ENCODE measurements at places on chromosomes 13 and 19.

GRCh38 chr13:59343993-59344822 lies 819.5 kb downstream of the DIAPH3 start:
- DNase-seq = no peak

GRCh38 chr19:43667876-43668405 lies 2.0 kb downstream of the PLAUR start:
- DNase-seq = peak; percentile 72

DNA sequence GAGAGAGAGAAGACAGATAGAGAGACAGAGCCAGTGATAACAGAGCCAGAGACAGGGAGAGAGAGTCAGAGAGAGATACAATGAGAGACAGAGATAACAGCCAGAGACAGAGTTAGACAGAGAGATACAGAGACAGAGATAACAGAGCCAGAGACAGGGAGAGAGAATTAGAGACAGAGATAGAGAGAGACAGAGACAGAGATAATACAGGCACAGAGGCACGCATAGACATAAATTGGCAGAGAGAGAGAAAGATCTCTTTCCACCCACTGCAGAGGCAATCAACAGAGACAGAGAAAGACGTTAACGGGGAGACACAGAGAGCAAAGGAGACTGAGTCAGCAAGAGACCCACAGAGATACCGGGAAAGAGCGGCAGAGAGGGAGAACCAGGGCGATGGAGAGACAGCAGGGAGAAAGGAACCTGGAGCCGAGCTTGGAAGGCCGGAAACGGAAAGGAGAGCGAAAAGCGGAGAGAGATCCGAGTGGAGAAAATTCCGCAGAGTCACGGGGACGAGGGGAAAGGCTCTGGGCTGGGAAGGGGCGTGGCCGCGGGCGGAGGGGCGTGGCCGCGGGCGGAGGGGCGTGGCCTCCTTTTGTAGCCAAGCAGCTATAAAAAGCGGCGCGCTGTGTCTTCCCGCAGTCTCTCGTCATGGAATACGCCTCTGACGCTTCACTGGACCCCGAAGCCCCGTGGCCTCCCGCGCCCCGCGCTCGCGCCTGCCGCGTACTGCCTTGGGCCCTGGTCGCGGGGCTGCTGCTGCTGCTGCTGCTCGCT lies at the start of gene TNFSF9:
Gene TNFSF9 (plus strand): TSS at position 641 of the 777 bp plus-strand sequence. CDS start 11 bp downstream, at position 652.
- DNase-seq = peak; percentile 89

DNA sequence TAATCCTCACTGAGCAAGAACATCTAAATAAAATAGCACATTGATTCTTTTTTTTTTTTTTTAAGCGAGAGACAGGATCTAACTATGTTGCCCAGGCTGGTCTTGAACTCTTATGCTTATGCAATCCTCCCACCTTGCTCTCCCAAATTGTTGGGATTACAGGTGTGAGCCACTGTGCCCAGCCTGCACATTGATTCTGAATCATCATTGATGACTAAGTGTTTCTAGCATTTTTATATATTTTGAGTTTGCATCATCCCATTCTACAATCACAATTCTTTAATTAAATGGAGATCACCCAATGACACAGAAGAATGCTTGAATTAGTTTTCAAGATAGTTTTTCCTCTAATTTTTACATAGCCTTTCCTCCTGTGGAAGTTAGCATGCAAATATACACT lies 354.1 kb downstream of the KLF5 start:
- DNase-seq = no peak

GRCh38 chr13:38872693-38873092 lies 117.9 kb downstream of the STOML3 start:
- DNase-seq = peak; percentile 13

DNA sequence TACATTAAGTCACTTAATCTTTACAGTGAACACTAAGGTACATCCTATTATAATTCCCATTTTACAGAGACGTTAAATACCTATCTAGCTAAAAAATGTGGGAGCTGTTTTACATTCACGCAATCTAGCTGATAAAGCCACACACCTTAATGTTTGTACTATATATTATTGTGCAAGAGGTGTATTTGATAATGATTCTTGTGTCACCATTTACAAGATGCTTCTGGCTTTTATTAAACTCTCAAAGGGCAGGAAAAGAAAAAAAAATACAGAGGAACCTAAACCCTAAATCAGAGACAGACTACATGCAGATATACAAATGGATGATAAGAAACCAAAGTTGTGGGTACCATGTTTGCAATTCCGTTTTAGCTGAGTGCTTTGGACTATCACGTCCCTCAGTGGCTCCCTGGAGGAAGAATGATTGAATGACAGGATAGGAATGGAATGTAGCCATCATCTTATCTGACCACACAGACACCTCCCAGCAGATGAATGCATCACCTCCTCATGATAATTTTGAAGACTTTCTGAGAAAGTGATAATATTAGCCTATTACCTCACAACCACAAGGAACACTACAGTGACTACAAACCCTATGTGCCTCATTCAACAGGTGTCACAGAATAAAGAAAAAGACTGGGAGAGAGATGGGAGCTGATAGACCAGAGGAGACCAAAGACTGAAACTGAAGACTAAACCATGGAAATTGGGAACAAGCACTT lies 230.5 kb upstream of the SERP2 start:
- no peak for DNase-seq

DNA sequence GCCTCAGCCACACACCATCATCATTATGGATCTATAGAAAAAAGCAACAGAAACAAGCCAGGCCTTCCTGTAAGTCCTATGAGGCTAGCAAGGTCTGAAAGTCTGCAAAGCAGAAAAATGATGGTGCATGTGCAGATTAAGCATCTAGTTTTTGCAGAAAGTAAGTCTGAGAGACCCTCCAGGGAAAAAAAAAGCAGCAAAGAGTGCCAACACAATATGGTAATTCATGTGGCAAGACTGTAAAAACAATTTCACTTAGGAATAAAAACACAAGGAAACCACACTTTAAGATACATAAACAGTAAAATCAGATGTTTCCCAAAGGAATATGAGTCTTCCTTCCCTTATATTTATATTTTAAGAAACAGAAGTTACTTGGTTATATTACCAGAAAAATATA lies 112.3 kb upstream of the FBXL3 start:
- no peak for DNase-seq

- no peak for DNase-seq
Measured at GRCh38 chr19:2503521-2504109, 27.7 kb downstream of the GADD45B start.

GRCh38 chr19:2819540-2820111 lies at the start of gene ZNF554:
Gene ZNF554 (plus strand): TSS chr19:2819868. CDS start chr19:2820072, 204 bp downstream.
- peak; percentile 90 for DNase-seq

DNA sequence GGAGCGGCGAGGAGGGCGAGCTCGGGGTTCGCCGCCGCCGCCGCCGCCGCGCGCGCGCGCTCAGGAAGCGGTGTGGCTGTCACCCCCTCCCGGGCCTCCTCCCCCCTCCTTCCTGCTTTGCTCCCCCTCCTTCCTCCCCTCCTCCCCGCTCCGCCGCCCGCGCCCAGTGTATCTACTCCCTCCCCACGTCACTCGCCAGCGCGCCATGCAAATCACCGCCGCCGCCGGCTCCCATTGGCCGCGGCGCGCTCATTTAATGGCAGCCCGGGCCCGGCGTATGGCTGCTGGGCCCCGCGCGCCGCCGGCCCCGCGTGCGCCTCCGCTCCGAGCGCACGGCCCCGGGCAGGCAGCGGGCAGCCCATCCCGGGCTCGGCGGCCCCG lies 335 bp upstream of the SOX1 start:
- no peak for DNase-seq

- DNase-seq = peak; percentile 27
Measured at GRCh38 chr19:48654299-48655059, 8.5 kb upstream of the CA11 start.

DNA sequence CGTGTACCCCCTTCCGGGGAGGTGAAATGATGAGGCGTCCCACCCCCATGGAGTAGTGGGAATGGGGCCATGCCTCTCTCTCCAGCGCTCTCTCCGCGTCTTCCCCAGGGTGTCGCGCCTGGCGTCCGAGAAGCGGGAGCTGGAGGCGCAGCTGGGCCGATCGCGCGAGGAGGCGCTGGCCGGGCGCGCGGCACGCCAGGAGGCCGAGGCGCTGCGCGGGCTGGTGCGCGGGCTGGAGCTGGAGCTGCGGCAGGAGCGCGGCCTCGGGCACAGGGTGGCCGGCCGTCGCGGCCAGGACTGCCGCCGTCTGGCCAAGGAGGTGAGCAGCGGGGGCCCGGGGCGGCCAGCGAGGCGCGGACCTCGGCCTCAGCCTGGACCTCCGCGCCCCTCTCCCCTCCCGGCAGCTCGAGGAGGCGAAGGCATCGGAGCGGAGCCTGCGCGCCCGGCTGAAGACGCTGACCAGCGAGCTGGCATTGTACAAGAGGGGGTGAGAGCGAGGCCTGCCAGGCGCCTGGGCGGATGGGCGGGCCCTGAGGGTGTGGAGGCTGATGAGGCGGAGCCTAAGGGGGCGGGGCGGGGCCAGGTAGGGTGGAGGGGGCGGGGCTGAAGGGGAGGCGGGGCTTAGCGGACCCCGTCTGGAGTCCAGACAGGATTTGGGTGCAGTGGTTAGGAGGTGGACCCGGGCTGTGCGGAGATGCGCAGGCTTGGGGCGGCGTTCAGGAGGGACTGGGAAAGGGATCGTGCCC lies 7.7 kb downstream of the PGLYRP1 start:
- peak; percentile 77 for DNase-seq

GRCh38 chr13:37695200-37695599 lies 96.6 kb upstream of the POSTN start:
- no peak for DNase-seq

- DNase-seq = no peak
Measured at GRCh38 chr13:89393758-89394304, 1722.7 kb downstream of the SLITRK5 start.

- DNase-seq = no peak
Measured at GRCh38 chr19:38149661-38150061, 74.4 kb downstream of the DPF1 start.

GRCh38 chr19:1923319-1923718 lies 17.7 kb upstream of the CSNK1G2 start:
- DNase-seq = no peak

DNA sequence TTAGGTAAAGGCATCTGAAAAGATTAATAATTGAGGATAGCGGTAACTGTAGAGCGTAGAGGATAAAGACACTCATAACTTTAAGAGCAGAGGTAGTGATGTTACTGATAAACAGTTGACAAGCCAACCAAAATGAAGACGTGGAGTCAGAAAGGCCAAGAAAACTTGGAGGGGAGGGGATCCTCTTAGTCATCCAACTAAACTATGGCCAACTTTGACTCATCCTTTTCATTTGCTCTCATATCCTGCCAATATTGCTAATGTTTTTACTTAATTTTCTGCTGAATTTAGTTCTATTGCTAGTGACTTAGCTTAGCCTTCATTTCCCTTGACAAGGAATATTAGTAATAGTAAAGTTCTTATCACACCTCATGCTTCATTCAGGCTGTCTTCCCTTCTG lies 13.4 kb downstream of the ITGBL1 start:
- DNase-seq = no peak

DNA sequence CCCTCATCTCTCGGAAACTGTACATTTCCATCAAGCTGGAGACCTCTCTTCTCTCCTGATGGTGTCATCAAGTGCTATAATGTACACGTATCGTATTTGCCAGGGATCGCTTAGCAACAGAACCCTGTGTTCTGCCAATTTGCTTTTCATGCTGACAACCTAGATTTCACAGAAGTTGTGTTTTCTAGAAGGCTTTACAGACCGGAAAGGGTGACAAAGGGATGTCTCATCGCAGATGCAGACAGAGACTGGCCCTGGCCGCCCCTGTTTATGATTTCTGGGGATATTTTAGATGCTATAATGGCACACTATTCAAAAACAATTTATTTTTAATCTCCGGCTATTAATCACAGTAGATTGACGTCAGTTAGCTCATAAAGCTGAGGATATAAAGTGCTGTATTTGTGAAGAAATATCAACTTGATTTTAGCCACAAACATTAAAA lies 291.4 kb downstream of the IRS2 start:
- DNase-seq = no peak

DNA sequence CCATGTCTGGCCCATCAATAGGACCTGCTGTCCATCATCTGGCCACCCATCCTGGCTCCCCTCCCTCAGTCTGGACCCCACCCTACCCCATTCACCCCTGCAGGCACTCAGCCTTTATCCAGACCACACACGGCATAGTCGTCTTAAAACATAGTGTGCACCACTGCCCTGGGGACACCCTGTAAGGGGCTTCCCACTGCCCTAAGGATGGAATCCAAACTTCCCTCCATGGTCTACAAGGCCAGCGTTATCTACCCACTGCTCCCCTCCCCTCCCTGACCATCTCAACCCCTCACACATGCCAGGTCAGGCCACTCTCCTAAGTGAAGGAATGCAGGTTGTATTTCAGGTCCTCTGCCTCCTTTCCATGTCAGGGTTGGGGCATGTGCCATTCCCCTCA lies 352.7 kb upstream of the ZNF507 start:
- no peak for DNase-seq

DNA sequence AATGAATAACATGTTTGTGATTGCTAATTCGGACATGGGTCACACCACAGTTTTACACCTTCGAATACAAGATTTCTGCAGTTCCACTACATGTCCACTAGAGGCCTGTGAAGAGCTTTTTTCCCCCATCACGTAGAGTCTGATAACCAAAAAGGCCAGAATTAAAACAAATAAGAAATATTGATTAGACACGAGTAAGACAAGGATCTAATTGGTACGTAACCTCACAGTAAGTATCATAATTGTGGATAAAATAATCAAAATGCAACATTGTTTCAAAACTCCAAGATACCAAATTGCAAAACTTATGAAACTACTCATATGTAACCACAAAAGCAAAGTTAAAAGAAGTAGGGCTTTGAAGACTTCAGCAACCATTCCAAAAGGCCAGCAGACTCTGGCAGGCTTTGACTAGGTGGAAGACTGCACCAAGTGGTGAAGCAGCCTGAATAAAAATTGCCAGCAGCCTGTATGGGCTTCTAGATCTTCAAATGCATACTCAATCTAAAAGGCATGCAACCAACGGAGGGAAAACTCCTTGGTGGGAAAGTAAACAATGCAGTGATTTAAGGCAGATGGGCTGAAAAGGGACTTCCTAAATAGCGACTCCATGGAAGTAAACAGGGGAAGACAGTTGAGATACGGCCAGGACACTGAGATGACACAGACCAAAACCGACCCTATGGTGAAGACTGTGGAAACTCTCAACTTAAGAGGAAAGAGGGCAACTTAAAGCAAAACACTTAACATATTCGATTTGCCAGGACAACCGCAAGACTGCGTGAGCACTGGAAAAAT lies 56.7 kb downstream of the STARD13 start:
- DNase-seq = no peak

- no peak for DNase-seq
Measured at GRCh38 chr13:71477735-71478134, 389.3 kb downstream of the DACH1 start.

GRCh38 chr13:94513026-94513425 lies 33.5 kb upstream of the DCT start:
- DNase-seq = no peak

Data from right kidney (tissue), 9 donors.